ENCODE measurements at places on chromosomes 5 and 9.

- no peak for DNase-seq
Observed at GRCh38 chr9:69657269-69657668, 14.9 kb downstream of the APBA1 start.

GRCh38 chr5:81838307-81838906 lies 87.5 kb upstream of the SSBP2 start:
- no peak for DNase-seq

DNA sequence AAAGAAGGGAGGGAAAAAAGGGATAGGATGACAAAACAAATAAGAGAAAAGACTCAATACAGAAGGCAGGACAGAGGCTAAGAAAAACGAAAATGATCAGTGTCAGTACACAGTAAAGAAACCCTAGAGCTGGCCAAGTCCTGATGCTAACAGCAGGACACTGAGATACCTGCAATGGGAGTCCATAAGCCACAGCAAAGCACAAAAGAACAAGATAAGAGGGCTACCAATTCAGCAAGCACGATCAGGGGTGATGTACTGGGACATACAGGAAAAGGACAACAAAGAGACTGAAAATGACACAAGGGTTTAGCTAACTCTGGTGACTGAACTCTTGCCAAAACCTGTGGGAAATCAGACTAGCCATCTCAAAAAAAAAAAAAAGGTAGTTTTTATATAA lies 1072.6 kb upstream of the COX7C start:
- DNase-seq = no peak

DNA sequence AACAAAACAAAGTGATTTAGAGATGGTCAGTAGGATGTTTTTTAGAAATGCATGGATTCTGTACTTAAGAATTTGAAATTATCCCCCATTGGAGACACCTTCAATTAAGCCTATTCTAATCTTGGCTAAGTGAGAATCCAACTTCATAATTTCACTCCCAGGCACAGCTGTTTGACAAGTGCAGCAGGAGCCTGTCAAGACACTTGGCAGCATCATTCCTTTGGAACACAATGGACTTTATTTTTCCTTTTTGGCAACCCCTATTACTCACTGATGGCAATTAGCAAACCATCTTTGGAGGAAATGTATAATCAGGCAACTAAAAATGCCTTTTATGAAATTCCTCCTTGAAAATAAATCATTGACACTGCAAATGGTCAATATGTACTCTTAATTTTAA lies 194.7 kb downstream of the GLIS3 start:
- no peak for DNase-seq

DNA sequence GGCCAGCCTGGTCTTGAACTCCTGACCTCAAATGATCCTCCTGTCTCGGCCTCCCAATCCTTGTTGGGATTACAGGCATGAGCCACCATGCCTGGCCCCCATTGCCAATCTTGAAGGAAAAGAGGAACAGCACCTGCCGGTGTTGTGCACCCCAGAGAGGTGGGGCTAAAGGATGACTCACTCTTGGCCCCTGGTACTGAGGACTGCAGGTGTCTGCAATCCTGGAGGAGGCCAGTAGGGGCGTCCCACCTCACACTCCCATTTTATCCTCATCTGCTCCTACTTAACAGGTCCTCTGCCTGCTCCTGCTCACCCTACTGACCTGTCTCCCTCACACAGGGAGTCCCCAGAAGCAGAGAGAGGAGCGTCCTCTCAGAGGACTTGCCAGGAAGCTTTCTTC lies 390.4 kb downstream of the ARHGEF28 start:
- DNase-seq = no peak

DNA sequence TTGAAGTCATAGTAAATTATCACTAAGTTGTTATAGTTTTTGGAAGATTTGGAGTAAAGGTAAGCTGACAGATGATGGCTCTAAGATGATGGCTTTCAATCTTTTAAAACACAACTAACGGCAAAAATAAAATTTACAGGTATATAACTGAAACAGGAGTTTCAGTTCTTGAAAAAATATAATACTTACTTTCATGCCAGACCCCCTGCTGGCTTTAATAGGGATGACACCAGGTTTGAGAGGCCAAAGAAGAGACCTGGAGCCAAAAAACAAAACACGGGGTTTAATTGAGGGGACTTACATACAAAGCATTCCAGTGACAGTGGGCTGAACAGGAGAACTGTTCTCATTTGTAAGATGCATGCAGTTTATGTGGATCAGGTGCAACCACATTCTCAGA lies 301.7 kb upstream of the PCSK5 start:
- DNase-seq = no peak
